Stimulated activated CD4-positive, alpha-beta T cell treated with anti-CD3 and anti-CD28 coated beads, TNF-alpha, amount 100 ng/mL, for 24 hours (primary cell): ENCODE measurements at places on chromosomes 6 and 20.

- DNase-seq = no peak
Measured at GRCh38 chr6:143002686-143003085, 57.7 kb upstream of the HIVEP2 start.

DNA sequence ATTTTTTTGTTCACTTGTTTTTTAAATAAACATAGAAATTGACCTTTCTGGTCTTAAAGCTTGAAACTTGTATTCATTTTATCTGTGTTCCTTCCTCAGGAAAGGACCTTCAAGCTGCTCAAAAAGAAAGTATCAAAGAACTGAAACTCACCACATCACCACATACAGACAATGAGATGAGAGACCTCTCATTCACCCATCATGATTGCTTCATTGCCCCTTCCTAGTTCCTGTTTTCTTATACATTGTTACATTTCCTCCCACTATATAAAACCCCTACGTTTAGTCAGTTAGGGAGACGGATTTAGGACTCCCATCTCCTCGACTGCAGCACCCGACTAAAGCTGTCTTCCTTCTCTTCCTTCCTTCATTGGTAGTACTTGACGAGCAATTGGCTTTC lies 180.5 kb upstream of the OPRM1 start:
- no peak for DNase-seq

- no peak for DNase-seq
Measured at GRCh38 chr6:16450285-16450684, 211.9 kb downstream of the GMPR start.

DNA sequence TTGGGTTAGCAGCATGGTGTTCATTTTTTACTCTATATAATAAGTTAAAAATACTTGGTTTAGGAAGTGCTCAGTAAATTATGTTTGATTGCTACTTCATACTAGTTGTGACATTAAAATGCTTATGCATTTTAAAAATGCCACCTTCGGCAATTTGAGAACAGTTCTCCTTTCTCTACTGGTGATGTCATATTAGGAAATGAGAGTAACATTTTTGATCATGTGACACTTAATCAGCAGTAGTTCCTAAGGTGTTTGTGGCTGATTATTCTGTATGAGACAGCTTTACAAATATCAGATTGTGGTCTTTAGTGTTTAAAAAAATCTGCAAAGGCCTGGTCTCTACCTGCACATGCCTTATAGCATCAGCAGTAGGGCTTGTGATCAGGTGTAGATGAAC lies 4.4 kb downstream of the GZF1 start:
- no peak for DNase-seq

- DNase-seq = no peak
Measured at GRCh38 chr20:51391926-51392325, 150.6 kb downstream of the NFATC2 start.

GRCh38 chr20:57153238-57153905 lies 113.1 kb downstream of the BMP7 start:
- DNase-seq = no peak

DNA sequence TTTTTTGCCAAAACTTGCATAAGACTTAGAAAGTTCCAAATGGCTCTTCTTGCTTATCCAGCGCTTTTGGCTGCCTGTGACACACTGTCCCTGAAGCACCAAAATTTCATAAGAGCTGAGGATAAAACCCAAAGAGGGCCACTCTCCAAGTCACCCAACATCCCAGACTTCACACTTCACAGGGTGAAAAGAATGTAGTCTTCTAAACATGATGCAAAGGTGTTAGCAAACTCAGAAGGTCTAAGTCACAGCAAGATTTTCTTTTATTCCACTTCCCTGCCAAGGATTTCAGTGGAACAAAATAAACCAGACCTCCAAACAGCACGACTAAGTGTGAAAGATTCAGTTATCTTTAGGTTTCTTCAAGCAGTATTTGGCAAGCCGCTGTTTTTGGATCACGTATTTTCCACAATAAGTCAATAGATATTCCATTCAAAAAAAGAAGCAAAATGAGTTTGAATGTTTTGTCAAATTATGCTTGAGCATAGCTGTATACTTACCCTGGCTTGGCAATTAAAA lies 44.6 kb upstream of the CD93 start:
- no peak for DNase-seq

GRCh38 chr6:7000825-7001777 lies 106.7 kb upstream of the RREB1 start:
- DNase-seq = no peak

- DNase-seq = no peak
Measured at GRCh38 chr6:111484633-111484930, 1.6 kb upstream of the REV3L start.
